ENCODE measurements at places on chromosomes 6 and 20.
A peak's percentile ranks its signal among the peaks of the same experiment; 100 is the strongest.

DNA sequence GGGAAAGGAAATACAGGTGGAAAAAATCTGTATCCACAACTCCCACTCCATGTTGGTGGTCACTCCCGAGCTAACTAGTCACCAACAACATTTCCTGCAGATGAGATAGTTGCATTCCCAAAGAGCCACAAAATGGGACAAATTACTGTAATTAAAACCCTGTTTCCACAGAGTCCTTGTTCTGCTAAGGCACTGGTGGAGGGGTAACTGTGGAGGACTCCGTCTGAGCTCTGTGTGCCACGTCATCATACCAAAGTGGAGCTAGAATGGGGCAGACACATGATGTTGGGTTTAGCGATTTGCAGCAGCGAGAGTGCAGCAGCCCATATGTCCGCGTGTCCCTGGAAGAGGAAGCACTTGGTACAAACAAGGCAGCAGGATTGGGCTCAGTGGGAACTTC lies 172.5 kb upstream of the KCNK16 start:
- DNase-seq: no peak

DNA sequence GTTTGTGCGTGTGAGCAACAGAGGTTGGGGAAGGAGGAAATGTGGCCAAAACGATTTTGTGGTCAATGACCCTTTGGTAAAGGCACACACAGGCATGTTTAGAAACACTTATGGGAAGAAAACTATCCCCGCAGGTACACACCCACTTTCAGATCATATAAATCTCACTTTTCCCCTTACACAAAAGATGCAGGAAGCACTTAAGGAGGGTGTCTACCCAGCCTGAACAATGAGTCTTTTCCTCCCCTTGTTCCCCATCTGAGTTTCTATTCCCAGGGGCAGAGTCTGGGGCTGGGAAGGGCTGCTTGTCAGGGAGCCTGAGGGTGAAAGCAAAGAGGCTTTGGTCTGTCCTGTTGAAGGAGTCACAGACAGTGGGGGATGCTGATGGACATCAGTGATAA lies 193.2 kb upstream of the SALL4 start:
- no peak for DNase-seq

- no peak for DNase-seq
These were observed 14.9 kb downstream of the SH3BGRL2 start for GRCh38 chr6:79646006-79646405.

- DNase-seq: no peak
These were observed 114.8 kb downstream of the MOXD1 start for GRCh38 chr6:132286298-132287019.

DNA sequence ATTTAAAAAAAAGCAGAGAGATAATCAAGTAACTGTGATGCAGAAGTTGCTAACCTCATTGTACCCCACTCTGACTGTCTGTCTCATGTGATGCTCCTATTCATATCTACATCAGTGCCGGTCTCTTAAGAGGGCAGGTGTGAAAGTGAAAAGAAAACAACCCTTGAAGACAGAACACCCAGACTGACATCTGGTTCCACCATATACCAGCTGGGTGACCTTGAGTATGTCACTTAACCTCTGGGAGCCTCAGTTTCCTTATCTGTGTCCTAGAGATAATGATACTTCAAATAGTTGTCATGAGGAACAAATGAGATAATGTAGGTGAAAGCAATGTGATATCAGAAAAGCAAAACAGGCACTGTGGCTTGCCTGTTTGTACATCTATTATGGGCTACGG lies 426.8 kb upstream of the SOX4 start:
- DNase-seq: no peak

DNA sequence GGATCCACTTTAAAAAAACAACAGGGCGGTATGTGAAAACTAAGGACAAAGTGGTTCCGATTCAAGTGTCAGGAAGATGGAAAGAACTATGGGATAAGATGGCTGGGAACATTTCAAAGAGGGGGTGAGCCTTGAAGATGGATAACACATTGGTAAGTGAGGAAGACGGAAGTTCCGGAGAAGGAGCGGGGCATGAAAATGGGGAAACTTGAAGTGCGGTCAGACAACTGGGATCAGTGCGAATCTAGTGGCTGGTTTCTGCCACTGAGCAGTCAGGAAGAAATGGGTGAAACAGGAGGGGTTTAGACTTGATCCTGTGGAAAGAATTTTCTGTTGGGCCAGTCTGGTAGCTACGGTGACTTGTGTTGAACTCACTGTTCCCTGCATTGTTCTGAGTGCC lies 1.2 kb downstream of the NAA20 start:
- peak; percentile 49 for DNase-seq

All from HL-60 (cell line).